Activated CD8-positive, alpha-beta T cell treated with anti-CD3 and anti-CD28 coated beads for 36 hours (primary cell): ENCODE measurements at places on chromosomes 6 and 20.

GRCh38 chr6:121771937-121772720, 336.7 kb downstream of the GJA1 start:
- H3K27ac ChIP-seq = peak overlapping the region; percentile 43
- no peaks in the 10 kb centered on the region for H3K27me3 ChIP-seq
- peaks cover 14% of the 10 kb centered on the region for H3K4me1 ChIP-seq
- DNase-seq = no peak
- H3K4me3 ChIP-seq = no peak overlapping the region

GRCh38 chr6:63245909-63246308, 34.6 kb downstream of the FKBP1C start:
- H3K27ac ChIP-seq = no peak overlapping the region
- no peaks in the 10 kb centered on the region for H3K36me3 ChIP-seq
- no peak overlapping the region for H3K4me3 ChIP-seq
- peak; percentile 5 for DNase-seq
- no peaks in the 10 kb centered on the region for H3K27me3 ChIP-seq

DNA sequence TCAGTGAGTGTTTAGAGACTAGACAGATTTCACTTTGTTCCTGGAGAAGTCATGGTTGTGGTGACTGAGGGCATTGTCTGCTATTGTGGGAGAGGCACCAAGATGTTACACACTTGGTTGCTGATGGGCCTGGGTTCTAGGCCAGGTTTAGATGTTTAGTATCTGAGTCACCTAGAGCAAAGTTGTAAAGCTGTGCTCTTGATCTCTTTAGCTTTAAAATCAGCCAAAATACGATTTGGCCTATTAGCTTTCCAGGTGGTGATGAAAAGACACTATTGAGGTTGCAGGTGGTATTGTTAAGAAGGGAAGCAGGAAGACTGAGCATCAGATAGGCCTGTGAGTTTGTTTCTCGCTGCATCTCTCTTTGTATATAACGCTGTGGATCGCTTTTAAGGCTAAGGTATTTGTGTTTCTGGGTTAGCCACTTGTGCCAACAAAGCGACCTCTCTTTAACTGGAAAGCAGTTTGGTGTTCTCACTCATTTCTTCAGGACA, 48.6 kb downstream of the FOXO3 start:
- peaks cover 37% of the 10 kb centered on the region for H3K4me1 ChIP-seq
- peaks cover 4% of the 10 kb centered on the region for H3K36me3 ChIP-seq
- H3K27me3 ChIP-seq = no peaks in the 10 kb centered on the region
- no peak overlapping the region for H3K4me3 ChIP-seq
- no peak overlapping the region for H3K27ac ChIP-seq
- no peak for DNase-seq

DNA sequence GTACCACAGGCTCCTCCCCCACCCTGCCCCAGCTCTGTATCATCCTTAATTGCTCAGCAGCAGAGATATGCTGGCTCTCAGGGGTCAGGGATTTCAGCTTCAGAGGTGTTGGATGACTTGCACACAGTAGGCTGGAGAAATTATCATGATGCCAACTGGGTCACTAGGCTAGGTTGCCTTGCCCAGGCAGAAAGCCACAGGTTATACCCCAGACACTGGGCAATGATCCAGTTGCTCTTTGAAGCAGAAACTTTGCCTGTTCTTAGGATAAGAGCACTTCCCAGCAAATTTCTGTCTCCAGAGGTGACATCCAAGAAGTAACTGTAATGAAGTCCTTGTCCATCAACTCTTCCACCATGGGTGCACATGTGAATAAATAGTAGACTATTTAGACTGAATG, 38.3 kb upstream of the SCML4 start:
- H3K4me3 ChIP-seq = no peak overlapping the region
- no peaks in the 10 kb centered on the region for H3K36me3 ChIP-seq
- no peaks in the 10 kb centered on the region for H3K27me3 ChIP-seq

DNA sequence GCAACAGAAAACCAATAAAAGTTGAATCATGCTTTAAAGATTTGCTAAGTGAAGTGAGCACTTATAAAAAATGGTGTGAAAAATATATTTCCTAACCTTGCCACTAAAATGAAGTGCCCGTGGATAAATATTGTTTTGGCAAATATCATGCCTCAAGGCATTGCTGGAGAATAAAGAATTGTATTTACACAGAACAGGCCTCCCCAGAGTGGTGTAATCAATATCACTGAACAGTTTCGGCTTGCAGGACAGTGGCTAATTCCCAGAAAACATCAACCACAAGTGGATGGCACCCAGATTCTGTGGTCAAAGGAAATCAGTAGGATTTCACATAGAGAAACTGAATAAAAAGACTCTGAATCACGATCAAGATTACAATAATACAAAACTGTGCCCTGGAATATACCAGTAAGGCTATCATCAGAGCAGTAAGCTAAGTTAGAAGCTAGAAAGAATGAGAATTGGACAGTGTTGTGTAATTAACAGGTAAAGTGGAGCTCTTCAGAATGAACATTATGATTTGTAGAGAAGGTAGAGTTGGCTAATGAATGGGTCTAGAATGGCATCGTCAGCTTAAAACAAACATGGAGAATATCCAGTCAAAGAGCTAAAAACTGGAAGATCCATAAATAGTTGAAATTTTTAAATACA, 1026.9 kb upstream of the ADGRB3 start:
- H3K27ac ChIP-seq = no peak overlapping the region
- H3K4me3 ChIP-seq = no peak overlapping the region
- H3K27me3 ChIP-seq = no peaks in the 10 kb centered on the region
- no peaks in the 10 kb centered on the region for H3K36me3 ChIP-seq
- H3K4me1 ChIP-seq = no peaks in the 10 kb centered on the region

- DNase-seq = no peak
- no peaks in the 10 kb centered on the region for H3K36me3 ChIP-seq
- H3K4me3 ChIP-seq = no peak overlapping the region
- no peak overlapping the region for H3K27ac ChIP-seq
These were observed 46.4 kb downstream of the CLVS2 start for GRCh38 chr6:123042401-123042800.

DNA sequence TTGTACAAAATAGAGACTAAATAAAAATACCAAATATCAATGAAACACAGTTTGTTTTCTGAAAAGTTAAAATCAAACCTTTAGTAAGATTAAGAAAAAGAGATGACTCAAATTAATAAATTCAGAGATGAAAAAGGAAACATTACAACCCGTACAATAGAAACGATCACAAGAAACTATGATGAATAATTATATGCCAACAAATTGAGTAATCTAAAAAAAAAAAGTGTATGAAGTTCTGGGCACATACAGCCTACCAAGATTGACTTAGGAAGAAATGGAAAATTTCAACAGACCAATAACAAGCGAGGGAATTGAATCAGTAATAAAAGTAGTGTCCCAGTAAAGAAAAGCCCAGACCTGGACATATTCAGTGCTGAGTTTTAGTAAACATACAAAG, 94.8 kb downstream of the STXBP5 start:
- no peak for DNase-seq
- no peak overlapping the region for H3K4me3 ChIP-seq
- no peak overlapping the region for H3K27ac ChIP-seq
- no peaks in the 10 kb centered on the region for H3K27me3 ChIP-seq
- peaks cover 71% of the 10 kb centered on the region for H3K36me3 ChIP-seq
- peaks cover 13% of the 10 kb centered on the region for H3K4me1 ChIP-seq

- no peak overlapping the region for H3K27ac ChIP-seq
- no peak for DNase-seq
- H3K27me3 ChIP-seq = no peaks in the 10 kb centered on the region
- no peak overlapping the region for H3K4me3 ChIP-seq
These were observed 710.5 kb downstream of the QKI start for GRCh38 chr6:164124986-164125385.

DNA sequence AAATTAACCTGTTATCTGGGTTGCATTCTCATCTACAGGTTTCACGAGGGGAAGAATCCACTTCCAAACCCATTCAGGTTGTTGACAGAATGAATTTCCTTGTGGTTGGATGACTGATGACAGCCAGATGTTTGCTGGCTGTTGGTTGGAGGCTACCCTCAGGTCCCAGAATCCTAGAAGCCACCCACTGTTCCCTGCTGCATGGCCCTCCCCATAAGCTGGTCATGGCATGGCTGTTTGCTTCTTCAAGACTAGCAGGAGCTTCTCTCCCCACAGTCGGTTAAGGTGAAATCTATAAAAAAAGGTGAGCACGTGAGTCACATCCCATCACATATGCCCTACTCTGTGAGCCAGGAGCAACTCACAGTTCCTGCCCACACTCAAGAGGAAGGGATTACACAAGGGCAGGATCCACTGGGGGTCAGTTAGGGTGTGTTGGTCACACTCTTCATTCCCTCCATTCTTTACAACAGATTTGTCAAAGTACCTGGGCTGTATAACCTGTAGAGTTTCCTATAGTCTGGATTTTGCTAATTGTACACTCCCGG, 19.5 kb upstream of the RPS10 start:
- no peaks in the 10 kb centered on the region for H3K36me3 ChIP-seq
- H3K4me3 ChIP-seq = no peak overlapping the region
- no peaks in the 10 kb centered on the region for H3K4me1 ChIP-seq
- H3K27ac ChIP-seq = no peak overlapping the region
- H3K27me3 ChIP-seq = no peaks in the 10 kb centered on the region

GRCh38 chr20:7985916-7986315, 33.6 kb downstream of the TMX4 start:
- peaks cover 19% of the 10 kb centered on the region for H3K36me3 ChIP-seq
- H3K27me3 ChIP-seq = no peaks in the 10 kb centered on the region
- no peak overlapping the region for H3K4me3 ChIP-seq
- DNase-seq = no peak
- no peak overlapping the region for H3K27ac ChIP-seq
- peaks cover 6% of the 10 kb centered on the region for H3K4me1 ChIP-seq

GRCh38 chr6:113599444-113599843, 257.7 kb upstream of the MARCKS start:
- H3K36me3 ChIP-seq = no peaks in the 10 kb centered on the region
- H3K4me1 ChIP-seq = no peaks in the 10 kb centered on the region
- H3K27ac ChIP-seq = no peak overlapping the region

- H3K27me3 ChIP-seq = no peaks in the 10 kb centered on the region
- no peak overlapping the region for H3K4me3 ChIP-seq
- peak overlapping the region; percentile 42 for H3K27ac ChIP-seq
- no peak for DNase-seq
- peaks cover 51% of the 10 kb centered on the region for H3K36me3 ChIP-seq
- H3K4me1 ChIP-seq = peaks cover 59% of the 10 kb centered on the region
These were observed 17.5 kb downstream of the RREB1 start for GRCh38 chr6:7125290-7125689.

- H3K36me3 ChIP-seq = peaks cover 22% of the 10 kb centered on the region
- no peaks in the 10 kb centered on the region for H3K27me3 ChIP-seq
- no peak overlapping the region for H3K4me3 ChIP-seq
- DNase-seq = peak; percentile 17
- H3K27ac ChIP-seq = peak overlapping the region; percentile 28
- peaks cover 28% of the 10 kb centered on the region for H3K4me1 ChIP-seq
These were observed 312.0 kb downstream of the ZFAND3 start for GRCh38 chr6:38131527-38131965.

DNA sequence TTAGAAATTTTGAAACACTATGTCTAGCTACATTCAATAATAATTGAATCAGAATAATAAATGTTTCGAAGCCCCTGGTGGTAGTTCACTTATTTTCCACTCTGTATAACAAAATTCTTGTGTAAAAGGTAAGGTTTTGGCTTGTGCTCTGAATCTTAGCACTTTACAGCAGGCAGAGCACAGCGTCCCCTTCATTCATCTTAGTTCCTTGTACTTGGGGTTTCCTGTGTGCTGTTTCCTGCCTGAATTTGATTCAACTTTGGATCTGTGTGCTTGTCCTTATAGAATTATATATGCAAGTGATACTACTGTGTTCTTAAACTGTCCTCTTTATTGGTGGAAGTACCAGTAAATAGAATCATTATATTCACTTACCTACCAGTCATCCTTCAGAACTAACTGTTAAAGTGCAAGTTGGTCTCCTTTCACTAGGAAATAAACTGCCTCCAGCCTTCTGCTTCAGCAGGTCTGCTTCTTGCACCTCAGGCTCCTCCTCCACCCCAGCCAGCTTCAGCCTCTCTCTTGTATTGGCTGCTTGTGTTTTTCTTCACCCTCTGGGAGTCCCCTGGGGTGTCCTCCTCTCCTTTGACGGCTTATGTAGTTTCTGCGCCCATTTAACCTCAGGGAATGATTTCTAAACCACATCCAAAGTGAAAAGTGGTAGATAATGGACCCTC, 28.8 kb upstream of the TULP4 start:
- no peaks in the 10 kb centered on the region for H3K27me3 ChIP-seq
- DNase-seq = peak; percentile 39
- peaks cover 35% of the 10 kb centered on the region for H3K4me1 ChIP-seq

DNA sequence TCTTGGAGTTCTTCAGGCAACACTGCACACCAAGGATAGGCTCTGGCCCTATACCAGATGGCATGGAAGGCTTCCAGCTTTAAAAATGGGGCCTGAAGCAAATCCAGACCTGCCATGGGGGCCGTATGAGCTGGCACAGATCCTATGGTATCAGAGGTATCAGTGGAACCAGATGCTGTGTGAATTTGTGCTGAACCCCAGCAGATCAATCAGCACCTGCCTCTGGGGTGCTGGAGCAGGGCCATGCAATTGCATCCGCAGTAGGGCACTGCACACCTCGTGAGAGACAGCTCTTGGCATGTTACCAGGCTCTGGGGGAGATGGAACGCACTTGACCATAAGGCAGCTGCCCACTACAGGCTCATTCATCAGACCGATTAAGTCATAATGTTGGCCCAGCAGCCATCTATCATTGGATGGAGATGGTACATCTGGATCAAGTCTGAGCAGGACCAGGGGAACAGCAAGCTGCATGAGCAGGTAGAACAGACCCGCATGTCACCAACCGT, 221.5 kb downstream of the MYLK4 start:
- no peak overlapping the region for H3K27ac ChIP-seq
- H3K4me1 ChIP-seq = no peaks in the 10 kb centered on the region
- peaks cover 1% of the 10 kb centered on the region for H3K36me3 ChIP-seq
- DNase-seq = no peak
- no peak overlapping the region for H3K4me3 ChIP-seq
- H3K27me3 ChIP-seq = peaks cover 25% of the 10 kb centered on the region

DNA sequence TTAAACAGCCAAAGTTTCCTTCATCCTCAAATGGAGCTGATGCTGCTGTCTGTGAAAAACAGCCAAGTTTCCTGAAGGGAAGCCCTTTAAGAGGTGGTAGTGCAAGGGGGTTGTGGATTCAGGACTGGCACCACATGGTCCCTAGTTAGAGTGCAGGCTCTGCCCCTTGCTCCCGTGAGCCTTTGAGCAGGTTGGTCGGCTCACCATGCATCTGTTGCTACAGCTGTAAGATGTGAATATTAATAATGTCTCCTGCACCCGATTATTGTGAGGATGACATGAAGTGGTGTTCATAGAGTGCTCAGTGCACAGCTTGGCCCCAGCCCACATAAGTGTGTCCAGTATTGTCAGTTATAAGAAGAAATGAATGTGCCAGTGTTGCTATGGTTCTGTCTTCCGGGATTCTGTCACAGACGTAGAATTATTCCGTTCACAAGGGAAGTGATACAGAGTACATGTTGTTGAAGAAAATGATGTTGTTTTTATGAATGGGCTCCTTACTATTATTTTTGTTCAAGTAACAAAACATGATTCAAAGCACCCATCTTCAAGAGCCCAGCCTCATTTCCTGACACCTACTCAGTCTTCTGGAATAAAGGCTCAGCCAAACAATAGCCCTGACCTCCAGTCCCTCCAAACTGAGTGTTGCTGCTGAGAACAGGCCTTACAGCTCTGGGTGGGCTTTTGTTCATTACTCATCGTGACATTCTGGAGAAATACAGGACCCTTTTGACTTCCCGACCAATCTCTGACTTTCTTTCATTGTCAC, 2.9 kb upstream of the PKIG start:
- H3K27me3 ChIP-seq = no peaks in the 10 kb centered on the region
- no peak for DNase-seq
- H3K4me1 ChIP-seq = peaks cover 12% of the 10 kb centered on the region
- H3K4me3 ChIP-seq = no peak overlapping the region
- no peaks in the 10 kb centered on the region for H3K36me3 ChIP-seq
